Fibroblast of skin of left quadriceps (primary cell): ENCODE measurements at places on chromosomes 12 and 14.

DNA sequence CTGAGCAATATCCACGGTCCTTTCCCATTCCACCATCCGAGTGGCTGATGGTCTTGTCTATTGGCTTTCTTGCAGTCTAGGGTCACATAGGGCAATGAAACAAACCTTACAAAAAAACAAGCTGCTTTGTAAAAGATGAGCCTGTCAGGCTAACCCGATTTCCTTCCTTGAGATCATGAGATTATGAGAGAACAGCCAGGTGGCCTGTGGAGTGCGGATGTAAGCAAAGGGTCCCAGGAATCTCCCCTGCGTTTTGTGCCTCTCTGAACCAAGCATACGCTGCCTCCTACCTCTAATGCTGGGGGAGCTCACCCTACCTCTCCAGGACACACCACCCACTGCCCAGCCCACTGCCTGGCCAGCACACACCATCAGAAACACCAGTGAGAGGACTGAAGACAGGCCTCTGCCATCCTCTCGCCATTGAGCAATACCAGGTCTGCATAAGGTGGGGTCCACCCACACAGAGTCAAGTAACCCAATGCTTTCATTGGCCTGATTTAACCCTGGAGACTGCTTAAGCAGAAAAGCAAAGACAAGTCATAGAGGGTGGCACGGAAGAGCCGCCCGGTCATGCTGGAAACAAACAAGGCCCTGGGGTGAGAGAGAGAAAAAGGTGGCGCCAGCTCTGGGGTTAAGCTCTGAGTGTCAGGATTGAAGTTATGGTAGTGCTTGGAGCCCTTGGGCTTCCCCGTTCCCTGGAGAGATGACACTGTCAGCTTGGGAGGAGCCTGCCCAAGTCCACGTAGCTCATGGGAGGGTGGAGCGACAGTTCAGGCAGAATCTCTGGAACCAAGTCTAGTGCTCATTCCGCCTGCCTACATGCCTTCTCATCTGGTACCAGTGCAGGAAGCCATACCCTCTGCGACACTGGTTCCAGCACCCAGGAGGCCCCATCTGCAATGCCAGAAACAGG is 46.6 kb downstream of the CALM1 start:
- DNase-seq = no peak

DNA sequence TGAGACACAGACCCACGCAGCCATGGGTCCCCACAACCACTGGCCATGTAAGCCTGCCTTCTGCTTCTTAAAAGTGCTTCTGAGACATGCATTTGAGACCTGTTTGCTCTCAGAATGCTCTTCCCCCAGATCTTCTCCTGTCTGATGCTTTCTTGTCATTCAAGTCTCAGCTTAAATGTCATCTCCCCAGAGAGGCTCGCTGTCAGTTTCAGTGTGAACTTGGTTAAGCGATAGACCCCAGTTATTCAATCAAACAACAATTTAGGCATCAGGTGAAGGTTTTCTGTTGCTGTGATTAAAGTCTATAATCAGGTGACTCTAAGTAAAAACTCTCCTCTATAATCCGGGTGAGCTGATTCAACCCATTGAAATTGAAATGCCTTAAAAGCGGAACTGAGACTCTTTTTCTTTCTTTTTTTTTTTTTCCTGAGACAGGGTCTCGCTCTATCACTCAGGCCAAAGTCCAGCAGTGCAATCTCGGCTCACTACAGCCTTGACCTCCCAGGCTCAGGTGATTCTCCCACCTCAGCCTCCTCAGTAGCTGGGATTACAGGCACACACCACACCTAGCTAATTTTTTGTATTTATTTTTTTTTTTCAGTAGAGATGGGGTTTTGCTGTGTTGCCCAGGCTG is 123.4 kb downstream of the KSR2 start:
- no peak for DNase-seq

GRCh38 chr12:27142101-27142721 is 59.8 kb upstream of the C12orf71 start:
- DNase-seq = peak; percentile 47

- no peak for DNase-seq
Observed at GRCh38 chr12:93978553-93978952, 169.8 kb upstream of the PLXNC1 start.

- no peak for DNase-seq
Observed at GRCh38 chr12:106190581-106190980, 51.8 kb upstream of the NUAK1 start.

DNA sequence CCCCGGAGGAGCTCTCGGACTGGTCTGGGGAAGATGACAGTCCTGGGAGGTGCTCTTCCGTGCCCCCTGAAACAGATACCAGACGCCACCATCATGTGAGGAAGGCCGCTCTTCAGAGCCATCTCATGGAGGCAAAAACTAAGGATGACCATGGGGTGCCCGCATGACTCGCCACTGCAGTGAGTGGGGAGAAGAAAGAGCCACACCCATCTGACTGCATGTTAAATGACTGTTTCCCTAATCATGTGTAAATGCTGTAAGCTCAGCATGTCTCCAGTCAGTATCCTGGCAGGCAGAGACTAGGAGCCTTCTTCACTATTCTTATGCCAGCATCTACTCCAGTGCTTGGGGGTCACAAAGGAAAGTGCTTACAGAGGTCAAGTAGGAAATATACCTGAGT is 4.0 kb downstream of the STON2 start:
- no peak for DNase-seq

DNA sequence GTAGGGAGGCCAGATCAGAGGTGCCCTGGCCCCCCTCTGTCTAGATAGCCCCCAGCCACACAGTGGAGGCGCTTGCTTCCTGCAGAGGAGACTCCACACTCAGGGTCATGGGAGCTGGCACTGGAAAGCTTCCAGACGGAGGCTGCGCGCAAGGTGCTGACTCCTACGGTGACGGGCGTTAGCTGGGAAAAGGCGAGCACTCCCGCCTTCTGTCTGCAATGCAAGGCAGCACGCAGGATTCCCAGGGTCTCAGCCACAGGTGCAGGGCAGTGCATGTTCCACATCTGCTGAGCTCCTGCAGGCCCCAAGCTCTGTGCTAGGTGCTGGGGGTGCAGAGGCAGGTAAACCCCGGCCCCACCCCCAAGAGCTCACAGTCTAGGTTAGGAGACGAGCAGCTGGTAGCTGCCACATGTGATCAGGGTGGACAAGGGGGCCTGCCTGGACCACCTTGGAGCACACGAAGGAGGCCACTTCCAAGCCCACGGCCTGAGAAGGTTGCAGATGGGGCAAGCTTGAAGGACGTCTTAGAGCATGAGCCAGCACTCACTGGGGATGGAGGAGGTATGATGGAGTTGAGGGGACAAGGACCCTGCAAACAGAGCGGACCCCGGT is 310.9 kb upstream of the DIO3 start:
- DNase-seq = no peak

GRCh38 chr12:15050659-15051058 is 77.8 kb downstream of the PDE6H start:
- no peak for DNase-seq
